LHCN-M2 (cell line): ENCODE measurements at places on chromosomes 16 and 17.

- no peak for DNase-seq
These were observed 116.4 kb upstream of the SMURF2 start for GRCh38 chr17:64778240-64779097.

- no peak for DNase-seq
These were observed 32.6 kb upstream of the ZFP90 start for GRCh38 chr16:68506331-68507053.

- peak; percentile 50 for DNase-seq
These were observed 671.4 kb upstream of the SALL1 start for GRCh38 chr16:51822471-51822870.

- DNase-seq: no peak
These were observed 39.9 kb upstream of the ZC3H18 start for GRCh38 chr16:88530051-88530857.

DNA sequence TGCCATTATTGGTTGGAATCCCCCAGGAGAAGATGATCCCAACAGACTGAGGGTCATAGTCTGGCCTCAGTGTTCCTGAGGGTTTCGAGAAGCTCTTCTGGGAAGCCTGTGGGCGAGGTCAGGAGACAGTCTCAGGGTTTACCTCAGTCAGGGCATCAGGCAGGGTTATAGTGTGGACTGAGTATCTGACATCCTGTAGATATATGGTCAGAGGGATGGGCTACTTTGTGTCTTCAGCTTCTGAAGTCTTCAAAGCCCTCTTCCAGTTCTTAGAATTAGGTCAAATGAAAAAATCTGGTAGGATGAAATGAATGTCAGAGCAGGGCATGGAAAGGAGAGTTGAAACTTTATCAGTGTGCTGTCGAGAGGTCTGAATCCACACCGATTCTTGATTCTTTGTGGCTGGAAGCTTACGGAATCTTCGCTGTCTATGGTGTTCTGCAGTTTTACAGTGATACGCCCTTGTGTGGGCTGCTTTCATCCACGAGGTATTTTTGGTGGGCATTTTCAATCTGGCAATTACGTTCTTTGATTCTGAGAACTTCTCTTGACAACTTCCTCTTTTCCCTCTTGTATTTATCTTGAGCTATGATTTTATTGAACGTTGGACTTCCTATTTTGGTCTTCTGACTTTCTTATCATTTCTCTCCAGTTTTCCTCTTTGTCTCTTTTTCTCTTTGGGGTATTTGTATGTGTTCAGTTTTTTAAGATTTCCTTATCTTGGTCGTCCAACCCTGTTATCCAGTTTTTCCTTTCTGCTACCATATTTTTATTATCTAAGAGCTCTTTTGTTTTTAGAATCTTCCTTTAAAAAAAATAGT, 30.4 kb downstream of the BPTF start:
- DNase-seq: no peak

GRCh38 chr17:40100669-40101366, 429 bp upstream of the NR1D1 start:
- DNase-seq: peak; percentile 99

DNA sequence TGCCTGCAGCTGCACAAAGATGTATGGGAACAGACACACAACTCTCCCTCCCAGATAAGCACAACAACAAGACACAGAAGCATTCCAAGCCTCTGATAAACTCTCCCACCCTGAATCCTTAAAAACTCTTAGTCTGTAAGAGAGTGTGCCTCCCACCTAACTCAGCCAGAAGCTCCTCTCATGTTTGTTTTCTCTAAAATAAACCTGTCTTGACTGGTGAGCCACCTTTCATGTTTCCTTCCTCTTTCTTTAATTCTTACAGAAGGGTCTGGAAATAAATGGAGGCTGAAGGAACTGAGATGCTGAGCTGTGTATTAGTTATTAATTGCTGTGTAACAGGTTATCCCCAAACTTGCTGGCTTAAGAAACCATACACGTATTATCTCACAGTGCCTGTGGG, 57.2 kb downstream of the MEOX1 start:
- no peak for DNase-seq

DNA sequence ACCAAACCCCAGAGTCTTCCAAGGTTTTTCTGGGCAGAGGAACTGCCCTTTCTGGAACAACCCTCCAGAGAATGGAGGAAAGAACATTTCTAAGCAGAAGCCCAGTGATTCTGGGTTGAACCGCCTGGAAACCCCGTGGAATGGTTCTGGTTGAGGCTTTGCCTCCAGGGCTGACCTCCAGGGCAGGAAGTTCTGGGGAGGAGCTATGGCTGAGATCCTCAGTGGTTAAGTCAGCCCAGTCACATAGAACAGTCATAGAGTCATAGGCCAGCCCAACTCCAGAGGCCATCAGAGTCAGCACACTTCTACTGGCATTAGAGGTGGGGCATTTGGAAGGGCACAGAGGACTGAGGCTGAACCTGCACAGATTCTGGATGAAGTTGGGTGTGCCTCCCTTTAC, 65.9 kb downstream of the SPACA3 start:
- DNase-seq: no peak
